ENCODE measurements at places on chromosomes 5 and 9.

DNA sequence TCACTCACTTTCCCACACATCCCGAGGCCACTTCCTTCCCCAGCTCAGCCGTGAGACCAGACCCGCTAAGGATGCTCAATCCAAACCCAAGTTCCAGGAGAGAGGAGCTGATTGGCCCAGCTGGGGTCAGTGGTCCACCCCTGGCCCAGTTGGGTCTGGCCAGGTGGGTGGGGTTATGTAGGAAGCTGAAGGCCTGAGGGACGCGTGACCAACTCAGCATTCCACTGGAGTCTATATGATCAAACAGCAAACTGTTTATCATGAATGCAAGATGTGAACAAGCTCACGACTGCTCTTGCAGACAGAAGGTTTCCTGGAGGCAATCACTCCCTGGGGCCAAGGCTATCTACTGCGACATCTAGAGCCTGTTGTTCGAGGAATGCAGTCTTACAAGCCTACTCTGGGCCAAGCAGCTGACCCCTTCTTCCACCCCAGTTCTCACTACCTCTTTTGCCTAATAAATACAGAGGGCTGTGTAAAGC, 4.9 kb upstream of the RAPGEF1 start:
- DNase-seq, result no peak

GRCh38 chr5:17088051-17088450, 129.4 kb upstream of the BASP1 start:
- no peak for DNase-seq

- no peak for DNase-seq
Measured at GRCh38 chr5:141880961-141881801, 3.0 kb upstream of the PCDH1 start.

DNA sequence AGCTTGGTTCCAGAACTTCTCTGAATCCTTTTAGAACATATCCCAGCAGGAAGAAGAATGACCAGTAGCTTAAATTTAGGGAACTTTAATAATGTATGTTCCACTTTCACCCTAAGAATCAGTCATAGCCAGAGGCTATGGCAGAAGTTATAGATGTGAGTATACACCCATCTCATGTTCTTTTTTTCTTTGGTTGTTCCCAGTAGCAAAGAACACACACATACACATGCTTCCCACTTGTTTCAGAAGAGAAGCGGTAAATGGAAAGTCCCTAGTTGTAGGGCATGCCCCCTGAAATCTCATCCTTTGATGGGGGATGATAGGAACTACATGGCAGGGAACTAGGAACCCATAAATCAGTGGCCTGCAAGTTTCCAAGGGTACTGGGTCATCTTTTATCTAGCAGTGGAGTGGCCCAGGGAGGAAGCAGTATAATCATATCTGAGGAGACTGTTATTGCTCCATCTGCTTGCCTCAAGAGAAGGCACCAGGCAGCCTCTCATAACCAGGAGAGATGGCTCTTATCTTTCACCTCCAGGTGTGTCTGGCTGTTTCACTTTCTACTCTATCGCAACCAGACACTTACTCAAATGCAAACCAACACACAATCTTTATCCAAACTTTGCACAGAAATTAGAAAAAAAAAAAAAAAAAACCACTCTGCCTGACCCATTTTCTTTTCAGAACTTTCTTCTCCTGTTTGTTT, 109.5 kb downstream of the SNCAIP start:
- no peak for DNase-seq

DNA sequence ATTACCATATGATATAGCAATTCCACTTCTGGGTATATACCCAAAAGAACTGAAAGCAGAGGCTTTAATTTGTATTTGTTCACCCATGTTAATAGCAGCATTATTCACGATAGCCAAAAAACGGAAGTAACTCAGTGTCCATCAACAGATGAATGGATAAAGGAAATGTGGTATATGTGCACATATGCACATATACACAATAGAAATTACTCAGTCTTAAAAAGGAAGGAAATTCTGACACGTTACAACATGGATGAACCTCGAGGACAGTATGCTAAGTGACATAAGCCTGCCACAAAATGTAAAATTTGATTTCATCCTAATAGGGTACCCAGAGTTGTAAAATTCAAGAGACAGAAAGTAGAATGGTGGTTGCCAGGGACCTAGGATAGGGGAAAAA, 54.9 kb downstream of the NUP155 start:
- no peak for DNase-seq

DNA sequence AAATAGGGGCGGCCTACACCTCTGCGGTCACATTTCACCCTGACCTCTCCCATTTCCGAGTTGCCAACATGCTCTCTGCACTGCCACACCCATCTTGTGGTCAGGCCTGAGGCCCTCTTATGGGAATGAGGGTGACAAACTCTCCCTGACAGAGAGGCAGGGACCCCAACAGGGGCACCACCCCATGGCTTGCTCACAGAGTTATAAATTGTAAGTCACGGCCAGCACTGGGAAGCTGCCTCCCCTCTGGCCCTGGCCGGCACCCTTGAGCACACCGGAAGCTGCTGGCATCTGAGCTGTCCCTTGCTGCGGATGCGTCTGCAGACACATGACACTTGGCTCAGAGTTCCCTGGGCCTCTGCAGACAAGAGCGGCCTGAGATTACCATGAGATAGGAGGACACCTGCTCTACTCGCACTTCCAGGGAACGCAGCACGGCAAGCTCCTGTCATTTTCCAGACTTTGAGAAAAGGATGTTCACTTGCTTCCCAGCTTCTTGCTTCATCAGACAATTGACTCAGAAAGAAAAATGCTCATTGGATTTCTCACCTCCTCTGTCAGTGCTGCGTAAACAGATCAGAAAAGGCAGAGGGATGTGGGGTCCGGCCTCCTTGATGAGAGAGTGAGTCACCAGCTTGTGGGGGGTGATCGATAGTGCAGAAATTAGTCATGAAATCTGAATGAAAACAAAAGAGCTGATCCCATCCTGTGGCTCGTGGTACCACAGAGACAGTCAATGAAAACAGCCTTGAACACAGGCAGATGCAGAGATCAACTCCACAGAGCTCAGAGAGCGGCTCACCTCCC, 269.8 kb downstream of the SYK start:
- DNase-seq, result peak; percentile 34

GRCh38 chr9:22147813-22148527, 138.9 kb upstream of the CDKN2B start:
- no peak for DNase-seq

DNA sequence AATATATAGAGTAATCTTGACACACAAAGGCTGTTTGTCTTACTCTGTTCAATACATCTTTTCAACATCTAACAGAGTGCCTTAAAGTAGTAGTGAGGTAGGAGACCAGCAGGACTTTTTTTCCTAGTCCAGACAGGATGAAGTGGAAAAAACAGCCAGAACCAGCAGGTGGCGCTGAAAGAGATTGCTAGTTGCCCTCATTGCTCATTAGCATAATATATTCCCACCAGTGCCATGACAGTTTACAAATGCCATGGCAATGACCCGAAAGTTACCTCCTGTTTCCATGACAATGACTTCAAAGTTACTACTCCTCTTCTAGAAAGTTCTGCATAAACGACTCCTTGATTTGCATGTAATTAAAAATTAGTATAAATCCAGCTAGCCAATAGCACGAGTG, 387.4 kb downstream of the ACTL7B start:
- no peak for DNase-seq

DNA sequence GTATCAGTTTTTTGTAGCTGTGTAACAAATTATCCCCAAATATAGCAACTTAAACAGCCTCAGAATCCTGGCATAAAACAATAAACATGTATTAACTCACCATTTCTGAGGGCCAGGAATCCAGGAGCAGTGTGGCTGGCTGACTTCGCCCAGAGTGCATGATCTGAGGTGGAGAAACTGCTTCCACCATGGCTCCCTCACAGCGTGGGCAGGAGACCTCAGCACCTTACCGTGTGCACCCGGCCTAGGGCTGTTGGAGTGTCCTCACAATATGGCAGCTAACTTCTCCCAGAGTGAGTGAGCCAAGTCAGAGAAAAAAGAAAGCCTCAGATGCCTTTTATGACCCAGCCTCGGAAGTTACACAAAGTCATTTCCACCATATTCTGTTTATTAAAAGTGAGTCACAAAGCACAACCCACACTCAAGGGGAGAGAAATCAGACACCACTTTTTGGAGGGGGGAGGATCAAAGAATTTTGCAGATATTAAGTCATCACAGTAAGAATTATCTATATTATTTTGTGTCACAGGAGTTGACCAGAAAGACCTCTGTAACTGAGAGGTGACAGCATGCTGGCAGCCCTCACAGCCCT, 59.6 kb downstream of the TSTD2 start:
- no peak for DNase-seq

- no peak for DNase-seq
Measured at GRCh38 chr9:104883169-104883568, 44.8 kb downstream of the ABCA1 start.

- DNase-seq, result no peak
Measured at GRCh38 chr5:151631941-151632340, 40.8 kb upstream of the FAT2 start.

DNA sequence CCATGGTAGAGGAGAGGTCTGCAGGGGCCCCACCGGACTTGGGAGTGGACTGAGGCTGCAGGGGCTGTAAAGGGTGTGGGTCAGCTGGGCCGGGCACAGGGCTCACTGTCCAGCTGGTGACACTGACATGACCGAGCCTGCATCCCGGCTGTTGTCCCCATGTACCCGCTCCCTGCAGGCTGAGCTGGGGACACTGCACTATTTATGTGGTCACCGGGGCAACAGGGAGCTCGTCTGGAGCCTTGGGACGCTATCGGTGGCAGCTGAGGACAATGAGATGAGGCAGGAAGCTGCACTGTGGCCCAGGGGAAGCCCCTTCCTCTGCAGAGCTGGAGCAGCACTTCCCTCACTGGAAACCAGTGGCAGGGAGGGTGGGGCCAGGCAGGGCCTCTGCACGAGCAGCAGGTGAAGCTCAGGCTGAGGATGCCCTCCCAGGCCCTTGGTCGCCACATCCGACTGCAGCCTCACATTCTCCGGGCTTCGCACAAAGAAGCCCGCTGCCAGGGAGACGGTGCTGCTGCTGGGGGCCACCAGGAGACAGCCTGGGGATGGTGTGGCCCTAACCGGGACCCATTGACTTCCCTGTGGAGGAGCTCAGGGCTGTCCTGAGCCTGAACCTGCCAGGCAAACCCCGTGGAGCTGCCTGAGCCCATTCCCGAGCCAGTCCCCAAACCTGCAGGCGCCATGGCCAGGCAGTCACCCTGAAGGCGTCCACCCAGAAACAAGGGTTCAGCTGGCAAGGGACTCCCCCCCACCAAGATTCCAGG, 26.4 kb downstream of the ZDHHC11B start:
- no peak for DNase-seq

DNA sequence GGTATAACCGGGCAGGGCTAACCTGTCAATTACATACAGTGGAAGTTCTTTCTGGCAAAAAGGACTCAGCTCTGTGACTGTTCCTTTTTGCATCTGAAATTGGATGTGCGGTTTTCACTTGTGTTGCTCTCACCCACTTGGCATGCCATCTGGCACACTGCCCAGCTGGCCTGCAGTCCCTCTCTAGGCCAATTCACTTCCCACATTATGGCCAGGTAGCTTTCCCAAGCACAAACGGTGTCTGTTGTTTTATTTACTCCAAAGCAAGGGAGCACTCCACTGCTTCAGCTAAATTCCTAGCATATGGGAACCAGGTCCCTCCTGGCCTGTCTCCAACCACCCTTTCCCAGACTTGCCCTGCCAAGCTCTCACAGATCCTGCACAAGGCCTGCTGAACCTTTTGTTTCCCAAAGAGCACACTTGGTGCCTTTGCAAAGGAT, 132.5 kb downstream of the SEMA6A start:
- no peak for DNase-seq

DNA sequence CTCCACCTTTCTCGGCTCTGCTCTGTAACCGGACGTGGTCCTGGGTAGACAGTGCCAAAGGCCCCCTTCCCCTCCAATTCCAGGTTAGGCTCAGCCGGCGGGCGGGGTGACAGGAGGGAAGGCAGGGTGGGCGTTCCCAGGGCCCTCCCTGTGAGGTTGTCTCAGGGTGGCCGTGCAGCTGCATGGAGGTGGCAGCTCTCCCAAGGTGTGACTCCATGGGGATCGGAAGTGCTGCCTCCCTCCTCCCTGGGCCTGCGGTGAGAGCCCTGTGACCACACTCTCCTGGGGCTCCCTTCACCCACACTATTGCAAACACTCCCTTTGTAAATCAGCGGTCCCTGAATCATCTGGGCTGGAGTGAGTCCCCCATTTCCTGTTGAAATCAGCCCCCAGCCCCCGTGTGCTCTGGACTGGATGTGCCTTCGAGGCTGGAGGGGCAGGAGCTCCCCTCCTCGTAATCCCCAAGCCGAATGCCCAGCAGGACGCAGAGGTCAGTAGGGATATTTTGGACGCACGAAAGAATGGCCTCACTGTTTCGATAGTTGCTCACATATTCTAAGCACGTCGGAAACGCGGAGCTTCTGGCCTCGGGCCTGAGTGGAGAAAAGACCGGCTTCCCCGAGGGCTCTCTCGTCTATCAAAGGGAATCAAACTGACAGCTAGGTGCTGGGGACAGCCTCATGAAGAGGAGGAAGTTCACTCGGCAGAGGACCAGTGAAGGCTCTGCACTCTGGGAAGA, 107.6 kb upstream of the COL5A1 start:
- no peak for DNase-seq

DNA sequence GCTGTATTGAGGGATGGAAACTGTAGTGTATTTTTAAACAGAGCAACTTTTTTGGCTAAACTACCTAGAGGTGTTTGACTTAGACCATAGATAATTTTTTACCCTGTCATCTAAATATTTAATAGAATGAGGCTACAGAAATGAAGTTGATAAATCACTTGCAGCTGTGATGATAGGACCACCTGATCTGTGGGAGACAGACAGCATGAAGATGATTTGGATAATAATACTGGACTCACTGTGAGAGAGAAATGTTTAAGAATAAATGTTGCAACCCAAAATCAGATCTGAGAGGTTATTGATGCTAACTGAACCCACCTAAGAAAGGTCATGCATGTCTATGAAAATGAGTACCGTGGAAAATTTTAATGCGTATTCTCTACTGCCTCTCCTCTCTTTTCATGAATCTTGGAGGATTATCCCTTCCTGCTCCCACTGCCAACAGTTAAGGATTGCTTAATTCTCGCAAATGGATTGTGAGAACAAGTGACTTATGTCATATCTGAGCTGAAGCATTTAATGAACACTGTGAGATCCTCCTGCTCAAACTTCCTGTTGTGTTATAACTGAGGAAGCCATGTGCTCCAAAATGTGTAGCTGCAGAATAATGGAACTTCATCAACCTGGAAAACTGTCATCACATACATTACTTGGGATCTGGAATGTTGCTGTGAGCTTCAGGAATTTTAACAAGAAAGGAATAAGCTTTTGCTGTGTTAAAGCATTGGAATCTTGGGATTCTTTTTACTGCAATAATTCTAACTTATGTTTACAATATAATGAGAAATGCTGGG, 617.9 kb upstream of the CDH18 start:
- no peak for DNase-seq

Measured in stimulated activated CD8-positive, alpha-beta memory T cell treated with anti-CD3 and anti-CD28 coated beads, Interleukin-7, amount 100 ng/mL, for 24 hours (primary cell).